ENCODE measurements at places on chromosomes 12 and 14.

DNA sequence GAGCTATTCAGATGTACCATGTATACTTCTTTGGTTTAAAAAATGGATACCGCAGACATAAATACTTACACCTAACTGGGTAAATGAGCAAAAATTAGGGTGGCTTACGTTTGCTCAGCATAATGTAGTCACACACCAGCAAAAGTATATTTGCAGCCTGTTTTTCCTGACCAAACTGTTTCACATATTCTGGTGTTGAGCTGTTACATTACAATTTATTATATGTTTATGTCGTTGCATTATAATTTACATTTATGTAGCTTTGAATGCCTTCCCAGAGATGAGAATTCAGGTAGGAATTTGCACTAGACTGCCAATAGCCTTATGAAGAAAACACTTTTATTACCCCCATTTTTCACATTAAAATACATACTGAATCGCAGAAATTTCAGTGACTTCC lies 183.3 kb downstream of the PTPRO start:
- DNase-seq = no peak

- DNase-seq = no peak
Measured at GRCh38 chr12:68446901-68447796, 115.0 kb upstream of the MDM1 start.

DNA sequence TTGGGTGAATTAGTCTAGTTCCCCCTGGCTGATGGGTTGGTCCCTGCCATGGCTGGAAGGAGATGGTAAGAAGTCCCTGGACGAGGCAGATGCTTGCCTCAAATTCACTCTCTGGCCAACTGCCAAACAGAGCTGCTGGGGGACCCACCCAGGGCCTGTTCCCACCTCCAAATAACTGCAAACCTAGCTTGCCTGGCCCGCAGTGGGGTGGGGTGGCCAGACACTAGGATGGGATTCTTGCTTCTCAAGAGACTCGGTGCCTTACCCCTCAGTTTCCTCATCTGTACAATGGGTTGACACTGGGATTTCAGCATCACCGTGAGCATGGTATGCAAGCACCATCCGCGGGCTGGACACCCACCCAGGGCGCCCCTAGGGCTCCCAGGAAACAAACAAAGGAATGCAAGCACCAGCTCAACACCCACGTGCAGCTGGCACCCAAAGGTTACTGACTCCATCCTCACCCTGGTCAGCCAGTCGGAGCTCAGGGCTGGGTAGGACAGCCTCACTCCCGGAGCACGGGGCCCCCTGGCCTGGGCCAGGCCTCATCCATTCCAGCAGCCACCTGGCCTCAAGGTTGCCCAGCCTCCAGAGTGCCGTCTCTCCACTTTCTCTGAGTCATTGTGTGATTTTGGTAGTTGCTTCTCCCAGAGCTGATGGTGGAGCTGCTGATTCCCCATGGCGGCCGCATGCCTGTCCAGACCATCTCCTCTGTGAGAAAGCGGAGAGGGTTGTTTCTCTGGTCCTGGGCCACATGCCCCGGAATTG lies 205.2 kb upstream of the RTL1 start:
- DNase-seq = no peak

DNA sequence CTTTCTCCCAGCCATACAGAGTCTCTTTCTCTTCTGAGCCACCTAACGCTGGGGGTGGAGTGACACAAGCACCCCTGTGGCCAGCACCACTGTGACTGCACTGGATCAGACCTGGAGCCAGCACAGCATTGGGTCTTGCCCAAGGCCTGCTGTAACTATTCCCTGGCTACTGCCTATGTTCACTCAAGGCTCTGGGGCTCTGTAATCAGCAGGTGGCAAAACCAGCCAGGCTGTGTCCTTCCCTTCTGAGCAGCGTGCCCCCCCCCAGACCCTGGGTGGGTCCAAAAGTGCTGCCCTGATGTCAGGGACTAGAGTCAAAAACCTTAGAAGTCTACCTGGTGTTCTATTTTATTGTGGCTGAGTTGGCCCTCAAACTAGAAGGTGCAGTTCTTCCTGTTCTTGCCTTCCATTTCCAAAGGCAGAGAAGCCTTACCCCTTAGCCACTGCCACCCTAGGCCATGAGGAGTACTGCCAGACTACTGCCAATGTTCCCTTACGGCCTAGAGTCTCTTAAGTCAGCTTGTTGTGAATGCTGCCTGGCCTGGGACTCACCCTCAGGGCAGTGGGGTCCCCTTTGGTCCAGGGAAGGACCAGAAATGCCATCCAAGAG lies 49.9 kb downstream of the PELI2 start:
- no peak for DNase-seq

- no peak for DNase-seq
Measured at GRCh38 chr14:90569606-90570387, 173.0 kb downstream of the CALM1 start.

All from femur (tissue), 1 donor.